NK-92 treated with Interleukin-12 subunit alpha and Interleukin-12 subunit beta, amount 100 ng/mL, for 24 hours (cell line): ENCODE measurements at places on chromosomes 5 and 9.

DNA sequence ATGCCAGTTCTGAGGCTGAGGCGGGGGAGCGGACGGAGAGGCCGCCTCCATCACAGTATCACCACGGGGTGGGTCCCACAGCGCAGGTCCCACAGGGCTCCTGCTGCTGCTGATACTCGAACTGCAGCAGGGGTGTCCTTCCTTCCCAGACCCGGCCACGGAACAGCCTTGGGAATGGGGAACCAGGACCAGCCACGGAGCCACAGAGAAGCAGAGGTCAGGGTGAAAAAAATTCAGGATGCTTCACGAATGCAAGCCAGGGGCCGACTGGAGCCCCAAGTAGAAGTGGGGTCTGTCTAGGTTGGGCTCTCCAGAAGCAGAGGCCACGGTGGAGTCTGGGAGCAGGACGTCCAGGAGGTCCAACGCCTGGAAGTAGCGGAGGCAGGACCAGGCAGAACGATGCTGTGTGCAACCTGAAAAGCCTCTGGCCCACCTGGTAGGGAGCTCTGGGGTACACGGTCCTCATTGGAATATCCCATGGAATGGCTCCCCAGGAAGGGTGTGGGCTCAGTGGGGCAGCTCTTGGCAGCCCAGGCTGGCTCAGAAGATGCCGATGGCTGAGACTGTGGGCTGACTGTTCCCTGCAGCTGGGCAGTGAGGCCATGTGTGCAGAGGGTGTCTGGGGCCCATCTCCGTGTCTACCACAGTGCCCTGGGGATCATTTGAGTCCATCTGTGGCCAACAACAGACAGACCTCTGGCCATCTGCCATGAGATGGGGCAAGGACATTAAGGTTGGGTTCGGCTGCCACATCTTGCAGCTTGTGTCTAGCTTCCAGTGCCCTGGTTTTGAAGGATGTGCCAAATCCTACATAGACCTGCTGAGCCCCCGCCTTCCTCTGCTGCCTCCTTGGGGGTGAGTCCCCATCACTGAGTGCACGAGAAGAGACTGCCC lies 66.9 kb upstream of the FCN1 start:
- no peak for DNase-seq

GRCh38 chr9:134802216-134802795 lies 78.3 kb upstream of the FCN2 start:
- no peak for DNase-seq

GRCh38 chr5:140322751-140323731 lies 20.1 kb upstream of the PFDN1 start:
- no peak for DNase-seq

DNA sequence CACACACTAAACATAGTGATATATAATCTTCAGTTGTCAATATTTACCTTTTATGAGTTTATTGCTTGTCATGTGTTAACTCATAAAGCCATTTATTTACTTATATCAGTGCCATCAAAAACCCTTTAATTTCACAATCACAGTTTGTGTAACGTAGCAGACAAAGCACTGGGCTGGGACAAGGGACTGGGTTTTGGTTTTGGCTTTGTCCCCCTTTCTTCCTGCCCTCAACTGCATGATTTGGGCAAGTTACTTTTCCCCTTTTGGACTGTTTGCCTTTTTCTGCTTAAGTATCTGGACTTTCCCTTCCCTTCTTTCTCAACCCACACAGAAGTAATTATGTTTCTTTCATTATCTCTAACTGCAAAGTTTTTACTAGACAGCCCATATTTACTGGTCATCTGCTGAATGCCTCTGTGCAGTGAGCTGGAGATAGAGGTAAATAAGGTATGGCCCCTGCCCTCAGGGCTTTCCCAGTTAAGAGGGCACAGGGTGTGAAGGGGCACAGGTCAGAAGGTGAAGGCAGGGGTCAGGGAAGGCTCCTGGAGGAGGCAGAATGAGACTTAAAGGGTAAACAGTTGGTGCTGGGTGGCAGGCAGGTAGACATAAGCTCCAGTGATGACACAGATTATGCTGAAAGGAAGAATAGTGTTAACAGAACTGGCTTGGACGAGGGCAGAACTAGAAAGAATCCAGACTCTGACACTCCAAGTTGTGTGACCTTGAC lies 14.8 kb upstream of the NR3C1 start:
- DNase-seq = no peak

GRCh38 chr9:131122158-131122557 lies 3.2 kb upstream of the NUP214 start:
- no peak for DNase-seq

DNA sequence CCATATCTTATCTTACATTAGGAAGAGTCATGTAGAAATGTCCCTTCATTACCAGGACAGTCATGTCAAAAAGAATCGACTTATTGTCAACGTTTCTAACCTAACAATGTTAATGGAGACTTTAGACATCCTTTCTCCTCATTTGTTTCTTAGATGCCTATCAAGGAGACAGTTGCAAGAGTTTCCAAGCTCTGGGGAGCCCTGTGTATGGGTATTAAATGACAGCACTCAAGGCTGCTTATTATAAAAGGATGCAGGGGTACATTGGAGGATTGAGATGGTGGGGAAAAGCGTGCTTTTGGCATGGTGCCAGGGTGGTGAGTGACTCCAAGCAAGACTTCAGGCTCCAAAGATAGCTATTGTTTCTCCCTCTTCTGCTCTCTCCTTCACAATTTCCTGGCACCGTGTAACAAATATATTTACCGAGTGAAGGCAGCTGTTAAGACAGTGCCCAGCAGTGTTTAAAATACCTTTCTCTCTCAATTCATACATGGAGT lies 461.3 kb upstream of the CLINT1 start:
- DNase-seq = no peak

GRCh38 chr5:142222866-142223558 lies 101.8 kb downstream of the SPRY4 start:
- no peak for DNase-seq

GRCh38 chr5:387491-388265 lies 55.3 kb upstream of the EXOC3 start:
- DNase-seq = no peak

DNA sequence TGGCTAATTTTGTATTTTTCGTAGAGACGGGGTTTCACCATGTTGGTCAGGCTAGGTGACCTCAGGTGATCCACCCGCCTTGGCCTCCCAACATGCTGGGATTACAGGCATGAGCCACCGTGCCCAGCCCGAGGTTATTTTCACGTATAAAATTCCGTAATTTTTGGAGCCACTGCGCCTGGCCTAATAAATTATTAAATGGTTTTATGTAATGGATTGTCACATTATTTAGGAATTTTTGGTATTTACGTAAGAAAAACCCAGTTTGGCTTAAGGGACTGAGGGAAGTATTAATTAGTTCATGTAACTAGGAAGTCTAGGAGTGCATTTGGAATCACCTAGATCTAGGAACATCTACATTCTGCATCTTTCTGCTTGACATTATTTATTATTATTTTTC lies 8.3 kb downstream of the GLE1 start:
- no peak for DNase-seq

DNA sequence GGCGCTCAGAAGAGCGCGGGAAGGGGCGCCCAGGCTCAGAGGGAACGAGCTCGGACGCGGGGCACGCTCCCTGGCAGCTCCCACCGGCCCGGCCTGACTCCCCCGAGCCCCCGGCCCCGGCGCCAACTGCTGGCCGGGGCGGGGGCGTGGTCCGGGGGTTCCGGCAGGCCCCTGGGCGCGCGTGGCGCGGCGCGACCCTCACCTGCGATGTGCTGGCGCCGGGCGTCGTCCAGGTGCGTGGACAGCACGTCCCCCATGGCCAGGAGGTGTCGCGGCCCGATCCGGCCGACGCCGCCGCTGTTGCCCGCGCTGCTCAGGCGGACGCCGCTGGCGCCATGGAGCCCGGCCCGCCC lies 43.5 kb upstream of the STXBP1 start:
- DNase-seq = no peak

- no peak for DNase-seq
Observed at GRCh38 chr9:130183133-130183762, 11.0 kb downstream of the NCS1 start.

DNA sequence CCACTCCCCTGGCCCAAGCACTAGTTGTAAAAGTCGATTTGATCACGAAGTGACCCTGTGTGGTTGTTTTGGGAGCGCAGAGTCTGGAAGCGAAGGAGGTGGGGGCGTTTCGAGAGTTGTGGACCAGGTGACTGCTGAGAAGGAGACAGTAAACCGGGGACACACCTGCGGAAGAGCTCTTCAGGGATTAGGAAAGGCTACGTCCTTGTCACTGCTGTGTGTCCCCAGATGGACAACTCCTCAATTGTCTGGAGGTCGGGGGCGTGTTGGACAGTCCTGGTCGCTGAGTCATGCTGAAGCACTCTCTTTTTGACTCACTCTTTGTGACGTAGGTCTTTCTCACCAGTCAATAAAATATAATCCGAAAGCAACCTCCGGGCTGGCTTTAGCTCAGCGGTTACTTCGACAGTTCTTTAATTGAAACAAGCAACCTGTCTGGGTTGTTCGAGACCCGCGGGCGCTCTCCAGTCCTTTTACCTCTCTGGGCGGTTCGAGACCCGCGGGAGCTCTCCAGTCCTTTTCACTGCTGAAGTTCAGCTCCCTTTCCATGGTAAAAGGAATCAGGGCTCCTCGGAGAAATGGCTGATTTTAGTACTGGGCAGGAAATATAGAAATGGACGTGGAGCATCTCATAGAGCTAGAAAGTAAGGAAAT lies 10.8 kb downstream of the ZMAT2 start:
- peak; percentile 68 for DNase-seq

DNA sequence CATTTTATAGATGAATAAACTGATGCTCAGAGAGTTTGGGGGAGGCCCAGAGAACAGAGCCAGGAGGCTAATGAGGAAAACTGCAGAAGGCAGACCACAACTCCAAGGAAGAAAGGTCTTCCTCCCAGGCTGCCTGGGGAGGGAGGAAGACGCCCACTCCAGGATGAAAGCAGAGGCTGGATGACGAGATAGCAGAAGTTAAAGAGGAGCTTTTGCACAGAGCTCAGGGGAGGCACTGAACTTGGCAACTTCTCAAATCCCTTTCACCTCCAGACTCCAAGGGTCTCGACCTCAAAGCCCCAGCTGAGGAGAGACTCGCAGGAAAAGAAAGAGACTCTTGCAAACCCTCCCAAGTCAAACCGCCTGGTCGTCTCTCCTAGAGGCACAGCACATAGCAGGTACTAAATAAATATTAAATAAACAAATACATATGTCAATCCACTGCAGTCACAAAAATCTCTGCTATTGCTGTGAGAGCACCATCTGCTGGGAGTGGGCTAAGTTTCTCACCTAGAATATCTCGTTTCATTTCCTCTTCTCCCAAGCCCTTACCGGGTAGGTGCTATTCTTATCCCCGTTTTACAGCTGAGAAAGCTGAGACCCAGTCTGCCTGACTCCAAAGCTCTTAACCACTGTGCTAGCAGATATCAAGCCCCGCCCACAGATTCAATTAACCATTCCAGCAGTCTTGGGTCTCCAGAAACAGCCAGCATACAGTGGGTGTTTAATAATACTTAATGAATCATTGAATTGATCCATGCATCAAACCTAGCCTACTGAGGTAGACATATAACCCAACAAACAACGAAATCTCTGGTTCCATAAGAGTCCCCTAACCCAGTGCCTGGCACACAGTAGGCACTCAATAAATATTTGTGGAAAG lies 97.8 kb upstream of the HAND1 start:
- DNase-seq = no peak

- DNase-seq = no peak
Observed at GRCh38 chr9:8766096-8766495, 966.5 kb upstream of the DMAC1 start.

DNA sequence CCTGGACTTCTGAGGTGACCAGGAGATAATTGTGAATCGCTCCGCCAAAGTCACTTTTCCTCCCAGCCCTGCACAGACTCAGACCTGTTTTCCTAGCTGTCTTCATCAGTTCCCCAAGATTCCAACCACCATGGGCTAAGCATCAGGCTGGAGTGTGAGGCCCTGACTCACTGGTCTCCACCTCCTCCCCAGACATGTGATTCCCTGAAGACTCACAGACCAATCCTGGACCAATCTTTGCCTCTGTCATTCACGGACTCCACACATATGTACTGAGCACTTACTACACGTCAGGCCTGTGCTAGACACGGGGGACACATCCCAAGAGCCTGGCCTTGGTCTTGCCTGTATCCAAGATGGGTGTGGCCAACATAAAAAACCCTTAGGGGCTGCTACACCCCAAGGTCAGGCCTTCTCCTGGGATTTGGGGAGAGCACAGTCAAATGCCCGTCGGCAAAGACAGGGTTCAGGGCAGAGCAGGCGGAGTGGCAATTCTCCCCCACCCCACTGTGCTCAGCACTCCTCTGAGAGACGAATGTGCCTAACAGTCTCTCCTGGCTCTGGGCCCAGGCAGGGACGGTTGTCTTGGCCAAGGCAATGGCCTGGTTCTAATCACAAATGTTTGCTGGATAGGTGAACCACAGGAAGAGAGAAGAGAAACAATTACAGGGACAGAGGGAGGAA lies 11.9 kb downstream of the EEIG1 start:
- DNase-seq = no peak

DNA sequence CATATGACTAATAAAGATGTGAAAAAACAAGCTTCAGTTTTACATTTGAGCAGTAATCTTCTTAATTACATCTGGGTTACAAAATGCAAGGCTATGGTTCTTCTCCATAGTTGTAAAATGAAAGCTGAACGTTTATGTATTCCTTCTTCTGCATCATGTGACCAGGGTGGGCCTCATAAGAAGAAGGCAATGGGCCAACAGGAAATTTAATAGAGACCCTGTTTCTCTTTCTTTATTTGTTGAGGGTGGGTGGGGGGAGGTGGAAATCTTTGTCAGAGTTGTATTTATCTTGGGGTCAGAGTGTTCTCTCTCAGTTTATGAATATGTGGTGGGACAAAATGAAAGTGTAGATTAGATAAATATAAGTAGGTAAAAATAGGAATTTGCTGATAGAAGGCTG lies 418.8 kb downstream of the TLE4 start:
- no peak for DNase-seq

DNA sequence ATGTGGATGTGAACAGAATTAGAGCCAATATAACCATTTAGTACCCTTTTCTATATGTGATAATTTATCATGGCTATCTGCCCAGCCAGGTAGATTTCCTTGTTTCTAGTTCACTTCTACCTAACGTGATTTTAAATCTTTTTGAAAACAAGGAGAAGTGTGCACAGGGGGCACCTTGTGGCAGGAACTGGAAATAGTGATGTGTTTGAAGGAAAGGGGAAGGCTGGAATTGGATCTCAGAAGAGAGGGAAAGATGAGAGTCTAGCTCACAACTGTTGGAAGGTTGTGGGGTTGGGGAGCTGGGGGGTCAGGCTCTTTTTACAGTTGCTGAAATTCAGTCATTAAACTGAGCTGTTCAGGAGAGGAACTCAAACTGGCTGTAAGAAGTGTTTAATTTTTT lies 219.5 kb downstream of the KCTD16 start:
- no peak for DNase-seq
